ENCODE measurements at places on chromosomes 4 and X. TPM values are rescaled to one million over a fixed set of nuclear protein-coding genes. Genes with fewer than 3 reads are reported as not detected.
A peak's percentile ranks its signal among the peaks of the same experiment; 100 is the strongest.

- H3K4me3 ChIP-seq = no peak overlapping the region
- H3K27ac ChIP-seq = no peak overlapping the region
- no peaks in the 10 kb centered on the region for H3K36me3 ChIP-seq
- no peak for DNase-seq
- no peaks in the 10 kb centered on the region for H3K27me3 ChIP-seq
Observed at GRCh38 chr4:113958766-113959538, 20.5 kb downstream of the ARSJ start.

GRCh38 chrX:50514811-50515210 lies 44.2 kb upstream of the DGKK start:
- H3K27me3 ChIP-seq = no peaks in the 10 kb centered on the region
- no peaks in the 10 kb centered on the region for H3K4me1 ChIP-seq
- no peaks in the 10 kb centered on the region for H3K36me3 ChIP-seq
- DNase-seq = no peak
- H3K27ac ChIP-seq = no peak overlapping the region
- H3K4me3 ChIP-seq = no peak overlapping the region

- H3K4me1 ChIP-seq = no peaks in the 10 kb centered on the region
- H3K4me3 ChIP-seq = no peak overlapping the region
- no peaks in the 10 kb centered on the region for H3K36me3 ChIP-seq
- no peaks in the 10 kb centered on the region for H3K27me3 ChIP-seq
- DNase-seq = no peak
Observed at GRCh38 chrX:10399043-10399741, 221.2 kb downstream of the MID1 start.

DNA sequence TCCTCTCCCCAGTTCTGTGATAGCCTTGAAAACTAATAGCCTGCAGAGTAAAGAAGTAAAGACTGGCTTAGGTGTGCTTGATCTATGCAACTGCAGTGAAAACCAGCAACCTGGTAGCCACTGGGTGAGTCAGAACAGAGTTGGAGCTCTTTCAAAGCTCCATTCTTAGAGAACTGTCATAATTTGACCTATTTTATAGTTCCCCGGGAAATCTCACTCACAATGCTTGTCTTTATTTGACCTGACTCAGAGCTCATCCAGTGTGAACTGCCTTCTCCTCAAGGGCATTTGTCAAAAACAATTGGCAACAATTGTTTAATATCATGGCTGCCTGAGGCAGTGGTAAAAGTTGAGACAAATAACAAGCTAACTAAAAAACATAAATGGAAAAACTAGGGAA lies 213.0 kb upstream of the NHS start:
- no peak overlapping the region for H3K27ac ChIP-seq
- H3K4me3 ChIP-seq = no peak overlapping the region
- H3K27me3 ChIP-seq = no peaks in the 10 kb centered on the region
- no peaks in the 10 kb centered on the region for H3K4me1 ChIP-seq
- no peaks in the 10 kb centered on the region for H3K36me3 ChIP-seq

DNA sequence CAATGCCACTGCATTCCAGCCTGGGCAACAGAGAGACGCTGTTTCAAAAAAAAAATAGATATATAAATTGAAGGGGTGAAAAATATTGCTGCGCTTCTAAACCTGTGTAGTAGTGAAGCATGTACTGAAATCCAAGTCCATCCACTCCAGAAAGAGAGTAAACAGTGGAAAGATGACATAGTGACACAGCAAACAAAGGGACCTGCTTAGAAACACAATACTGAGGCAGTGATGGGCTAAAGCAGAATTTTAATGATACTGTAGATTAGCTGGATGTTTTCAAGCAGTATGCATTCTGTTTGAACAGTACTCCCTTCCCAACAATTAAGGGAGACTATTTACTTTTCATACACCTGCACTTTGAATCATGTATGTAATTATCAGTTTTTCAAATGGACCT lies 42.5 kb downstream of the TFDP3 start:
- H3K27ac ChIP-seq = no peak overlapping the region
- H3K4me3 ChIP-seq = no peak overlapping the region
- H3K27me3 ChIP-seq = no peaks in the 10 kb centered on the region
- DNase-seq = no peak
- no peaks in the 10 kb centered on the region for H3K36me3 ChIP-seq
- no peaks in the 10 kb centered on the region for H3K4me1 ChIP-seq

DNA sequence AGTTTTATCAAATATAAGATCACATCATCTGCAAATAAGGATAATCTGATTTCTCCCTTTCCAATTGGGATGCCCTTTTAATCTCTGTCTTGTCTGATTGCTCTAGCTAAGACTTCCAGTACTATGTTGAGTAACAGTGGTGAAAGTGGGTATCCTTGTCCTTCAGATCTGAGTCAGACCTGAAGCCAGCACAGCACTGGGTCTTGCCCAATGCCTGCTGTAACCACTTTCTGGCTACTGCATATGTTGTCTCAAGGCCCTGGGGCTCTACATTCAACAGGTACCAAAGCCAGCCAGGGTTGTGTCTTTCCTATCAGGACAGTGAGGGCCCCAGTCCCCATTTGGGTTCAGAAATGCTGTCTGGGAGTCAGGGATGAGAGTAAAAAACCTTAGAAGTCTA lies 90.3 kb downstream of the CYSLTR1 start:
- no peak for DNase-seq
- no peaks in the 10 kb centered on the region for H3K36me3 ChIP-seq
- no peaks in the 10 kb centered on the region for H3K4me1 ChIP-seq
- no peaks in the 10 kb centered on the region for H3K27me3 ChIP-seq
- no peak overlapping the region for H3K4me3 ChIP-seq
- no peak overlapping the region for H3K27ac ChIP-seq

- no peak overlapping the region for H3K27ac ChIP-seq
- no peak for DNase-seq
- no peaks in the 10 kb centered on the region for H3K27me3 ChIP-seq
- H3K4me3 ChIP-seq = no peak overlapping the region
Observed at GRCh38 chr4:89006307-89006706, 50.7 kb downstream of the FAM13A start.

DNA sequence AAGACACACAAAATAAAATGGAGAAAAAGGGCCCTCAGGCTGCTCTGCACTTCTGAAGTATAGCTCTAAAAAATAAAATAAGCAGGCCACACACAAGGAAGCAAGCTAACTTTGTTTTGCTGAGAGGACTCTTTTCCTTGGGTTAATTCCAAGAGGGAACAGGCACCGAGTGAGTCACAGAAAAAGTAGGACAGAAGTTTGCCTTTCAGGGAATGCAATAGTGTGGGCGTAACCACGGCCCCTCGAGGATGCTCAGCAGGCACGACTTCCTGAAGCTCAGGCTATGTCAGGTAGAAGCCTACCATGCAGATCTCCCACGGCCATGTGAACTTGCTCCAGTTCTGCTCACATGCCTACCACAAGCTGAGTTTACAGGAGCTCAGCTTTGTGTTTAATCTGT lies 22.1 kb downstream of the PPP1R2C start:
- peaks cover 3% of the 10 kb centered on the region for H3K4me1 ChIP-seq
- no peaks in the 10 kb centered on the region for H3K27me3 ChIP-seq
- H3K4me3 ChIP-seq = no peak overlapping the region
- H3K36me3 ChIP-seq = no peaks in the 10 kb centered on the region

GRCh38 chr4:104395168-104395614 lies 99.5 kb downstream of the CXXC4 start:
- H3K36me3 ChIP-seq = no peaks in the 10 kb centered on the region
- H3K27me3 ChIP-seq = no peaks in the 10 kb centered on the region
- H3K4me3 ChIP-seq = no peak overlapping the region
- no peak for DNase-seq
- no peaks in the 10 kb centered on the region for H3K4me1 ChIP-seq

DNA sequence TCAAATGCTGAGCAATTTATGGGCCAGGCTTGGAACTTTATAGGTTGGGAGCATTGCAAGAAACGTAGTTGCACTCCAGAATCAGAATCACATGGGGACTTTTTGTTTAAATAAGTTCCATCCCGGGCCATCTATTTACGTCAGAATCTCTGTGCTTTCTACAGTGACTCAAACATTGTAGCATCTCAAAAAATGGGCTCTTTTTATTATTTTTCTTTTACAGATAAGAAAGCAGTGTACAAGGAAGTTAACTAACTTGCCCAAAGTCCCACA lies 10.2 kb downstream of the CC2D2A start:
- no peaks in the 10 kb centered on the region for H3K36me3 ChIP-seq
- peak overlapping the region; percentile 69 for H3K4me3 ChIP-seq
- no peak for DNase-seq

GRCh38 chrX:111375747-111376146 lies 36.2 kb downstream of the DCX start:
- DNase-seq = no peak
- no peaks in the 10 kb centered on the region for H3K27me3 ChIP-seq
- H3K4me1 ChIP-seq = no peaks in the 10 kb centered on the region
- no peak overlapping the region for H3K27ac ChIP-seq
- H3K4me3 ChIP-seq = no peak overlapping the region
- no peaks in the 10 kb centered on the region for H3K36me3 ChIP-seq

DNA sequence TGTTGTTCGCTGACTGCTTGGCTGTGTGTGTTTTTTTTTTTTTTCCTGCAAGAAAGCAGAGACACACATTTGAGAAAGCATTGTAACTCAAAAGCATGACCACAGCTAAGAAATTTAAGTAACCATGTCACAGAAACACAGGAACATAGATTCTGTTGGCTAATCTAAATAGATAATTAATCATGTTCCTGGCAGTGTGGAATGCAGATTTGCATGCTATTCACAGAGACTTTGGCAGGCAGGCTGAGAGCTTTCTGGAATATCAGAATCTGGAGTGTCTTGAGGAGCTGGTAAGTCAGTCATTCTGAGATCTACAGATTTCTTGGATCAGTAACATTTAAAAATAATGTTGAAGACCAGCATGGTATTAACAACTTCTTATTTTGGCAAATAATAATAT lies 33.2 kb upstream of the SMS start:
- no peaks in the 10 kb centered on the region for H3K27me3 ChIP-seq
- no peaks in the 10 kb centered on the region for H3K36me3 ChIP-seq
- no peak overlapping the region for H3K4me3 ChIP-seq
- no peaks in the 10 kb centered on the region for H3K4me1 ChIP-seq
- DNase-seq = no peak

DNA sequence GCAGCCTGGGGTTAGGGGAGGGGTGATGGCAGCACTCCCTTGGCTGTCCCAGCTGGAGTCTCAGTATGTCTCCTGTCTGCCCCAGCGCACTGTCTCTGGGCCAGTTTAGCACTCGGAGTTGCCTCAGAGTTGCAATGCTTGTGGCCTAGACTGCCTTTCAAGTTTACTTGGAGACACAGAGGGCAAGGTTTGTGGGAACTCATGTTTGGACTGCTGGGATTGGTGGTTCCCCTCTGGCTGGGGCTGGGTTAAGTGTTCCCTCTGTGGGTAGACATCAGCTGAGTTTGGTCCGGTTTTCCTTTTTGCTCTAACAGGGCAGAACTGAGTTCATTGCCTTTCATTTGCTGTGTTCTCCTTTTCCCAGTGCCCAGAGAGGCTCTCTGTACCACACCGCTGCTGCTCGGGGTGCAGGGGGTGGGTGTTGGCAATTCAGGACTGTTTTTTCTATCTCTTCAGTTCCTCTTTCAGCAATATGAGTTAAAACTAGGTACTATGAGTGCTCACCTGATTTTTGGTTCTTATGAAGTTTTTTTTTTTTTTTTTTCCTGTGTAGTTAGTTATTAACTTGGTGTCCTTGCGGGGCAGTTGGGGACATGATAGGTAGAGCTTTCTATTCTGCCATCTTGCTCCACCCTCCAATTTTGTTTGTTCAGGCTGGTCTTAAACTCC lies 17.2 kb downstream of the RAB33B start:
- no peak for DNase-seq
- H3K27ac ChIP-seq = no peak overlapping the region
- peaks cover 4% of the 10 kb centered on the region for H3K36me3 ChIP-seq
- no peaks in the 10 kb centered on the region for H3K27me3 ChIP-seq
- H3K4me1 ChIP-seq = no peaks in the 10 kb centered on the region
- no peak overlapping the region for H3K4me3 ChIP-seq

DNA sequence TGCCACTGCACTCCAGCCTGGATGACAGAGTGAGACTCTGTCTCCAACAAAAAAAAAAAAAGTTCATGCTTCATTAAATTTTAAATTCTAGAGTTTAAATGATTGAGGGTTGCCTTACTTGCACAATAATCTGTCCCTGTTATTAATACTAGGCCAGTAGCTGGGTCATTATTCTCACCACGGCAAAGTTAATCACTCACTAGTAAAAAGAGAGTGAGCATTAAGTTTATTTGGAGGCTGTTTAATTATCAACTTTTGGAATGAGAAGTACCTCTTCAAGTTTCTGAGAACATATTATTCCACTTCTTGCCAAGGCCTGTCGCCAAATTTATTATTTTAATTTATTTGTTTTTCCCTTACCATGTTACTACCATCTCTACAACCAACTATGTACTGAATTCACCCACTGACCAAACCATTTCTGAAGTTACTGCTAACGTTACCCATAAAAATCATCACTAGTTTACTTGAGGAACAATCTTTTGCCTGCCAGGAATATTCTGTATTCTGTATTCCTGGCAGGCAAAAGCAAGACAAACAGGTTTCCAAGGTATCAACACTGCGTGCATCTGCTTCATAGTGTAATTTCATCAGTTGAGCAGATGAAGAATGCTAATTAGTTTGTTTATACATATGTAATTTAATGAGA lies 26.5 kb downstream of the GUCY1A1 start:
- H3K36me3 ChIP-seq = no peaks in the 10 kb centered on the region
- H3K27me3 ChIP-seq = no peaks in the 10 kb centered on the region
- H3K4me1 ChIP-seq = no peaks in the 10 kb centered on the region
- no peak for DNase-seq
- no peak overlapping the region for H3K4me3 ChIP-seq

DNA sequence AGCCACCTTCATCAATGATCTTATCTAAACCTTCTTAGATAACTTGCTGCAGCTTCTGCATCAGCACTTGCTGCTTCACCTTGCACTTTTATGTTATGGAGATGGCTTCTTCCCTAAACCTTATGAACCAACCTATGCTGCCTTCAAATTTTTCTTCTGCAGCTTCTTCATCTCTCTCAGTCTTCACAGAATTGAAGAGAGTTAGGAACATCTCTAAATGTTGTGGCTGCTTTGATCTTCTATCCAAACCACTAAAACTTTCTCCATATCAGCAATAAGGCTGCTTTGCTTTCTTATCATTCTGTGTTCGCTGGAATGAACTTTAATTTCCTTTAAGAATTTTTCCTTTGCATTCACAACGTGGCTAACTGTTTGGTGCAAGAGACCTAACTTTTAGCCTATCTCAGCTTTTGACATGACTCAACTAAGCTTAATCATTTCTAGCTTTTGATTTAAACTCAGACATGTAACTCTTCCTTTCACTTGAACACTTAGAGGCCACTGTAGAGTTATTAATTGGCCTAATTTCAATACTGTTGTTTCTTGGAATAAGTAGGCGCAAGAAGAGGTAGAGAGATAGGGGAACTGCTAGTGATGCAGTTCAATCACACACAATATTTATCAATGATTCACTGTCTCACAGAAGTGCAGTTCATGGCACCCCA lies 36.1 kb upstream of the CORIN start:
- peaks cover 51% of the 10 kb centered on the region for H3K36me3 ChIP-seq
- H3K27ac ChIP-seq = no peak overlapping the region
- H3K4me3 ChIP-seq = no peak overlapping the region
- H3K27me3 ChIP-seq = no peaks in the 10 kb centered on the region

Gene TLR6
- not detected for polyA plus RNA-seq

Gene HSD17B13
- 0.09 TPM for polyA plus RNA-seq

Gene TKTL1
- 0.03 TPM for polyA plus RNA-seq

Gene GAGE2A
- not detected for polyA plus RNA-seq

Gene SHROOM2
- polyA plus RNA-seq = 3.4 TPM

Gene PABPC1L2A
- polyA plus RNA-seq = 0.44 TPM

Gene MFSD8
- polyA plus RNA-seq = 9.2 TPM

Gene TENM3
- polyA plus RNA-seq = 36.9 TPM

Gene SLITRK4
- polyA plus RNA-seq = 1.7 TPM

All from H1 (cell line).